ENCODE measurements at places on chromosomes 3 and 15.

DNA sequence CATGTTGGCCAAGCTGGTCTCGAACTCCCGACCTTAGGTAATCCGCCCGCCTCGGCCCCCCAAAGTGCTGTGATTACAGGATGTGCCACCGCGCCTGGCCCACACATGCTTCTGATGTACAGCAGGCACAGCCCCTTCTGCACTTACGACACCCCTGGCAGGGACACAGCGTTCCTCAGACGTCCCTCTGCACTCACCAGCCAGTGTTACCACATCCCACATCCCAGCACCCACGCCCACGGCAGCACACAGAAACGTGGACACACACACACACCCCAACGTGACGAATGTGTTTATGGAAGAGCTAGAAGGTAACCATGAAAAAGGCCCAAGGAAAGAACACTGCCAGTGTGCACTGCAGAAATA lies 576 bp upstream of the RPAP1 start:
- peaks cover 17% of the 10 kb centered on the region for H3K4me1 ChIP-seq
- no peaks in the 10 kb centered on the region for H3K27me3 ChIP-seq
- peak overlapping the region; percentile 72 for H3K27ac ChIP-seq
- DNase-seq = no peak

DNA sequence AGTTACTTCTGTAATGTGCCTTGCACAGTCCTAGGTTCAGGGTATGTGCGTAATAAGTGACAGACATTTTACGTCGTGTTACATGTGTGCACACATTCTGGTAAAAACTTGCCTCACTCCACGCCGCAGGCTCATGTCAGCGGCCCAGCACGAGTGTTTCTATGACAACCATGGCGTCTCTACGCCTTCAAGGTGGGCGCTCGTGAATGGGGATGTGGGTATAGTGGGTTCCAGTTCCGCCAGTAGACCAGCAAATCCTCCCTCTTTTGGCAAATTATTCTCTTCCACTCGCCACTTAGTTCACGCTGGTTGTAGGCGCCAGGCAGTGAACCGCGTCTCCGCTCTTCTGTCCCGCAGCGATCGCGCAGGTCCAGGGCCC lies 40.3 kb downstream of the CHST14 start:
- peak overlapping the region; percentile 65 for H3K4me3 ChIP-seq
- H3K27ac ChIP-seq = no peak overlapping the region
- peaks cover 3% of the 10 kb centered on the region for H3K4me1 ChIP-seq
- H3K36me3 ChIP-seq = no peaks in the 10 kb centered on the region

GRCh38 chr15:58409861-58410260 lies 21.9 kb upstream of the LIPC start:
- no peak for DNase-seq
- no peak overlapping the region for H3K4me3 ChIP-seq
- H3K27ac ChIP-seq = no peak overlapping the region
- no peaks in the 10 kb centered on the region for H3K4me1 ChIP-seq

GRCh38 chr3:157129803-157130466 lies 30.0 kb downstream of the CCNL1 start:
- H3K27me3 ChIP-seq = no peaks in the 10 kb centered on the region
- H3K4me1 ChIP-seq = peaks cover 38% of the 10 kb centered on the region
- H3K27ac ChIP-seq = peak overlapping the region; percentile 71

- H3K4me1 ChIP-seq = peaks cover 61% of the 10 kb centered on the region
- H3K27me3 ChIP-seq = no peaks in the 10 kb centered on the region
- DNase-seq = no peak
- H3K27ac ChIP-seq = peak overlapping the region; percentile 84
- no peak overlapping the region for H3K4me3 ChIP-seq
Measured at GRCh38 chr15:25733856-25734679, 129.1 kb downstream of the ATP10A start.

- no peaks in the 10 kb centered on the region for H3K36me3 ChIP-seq
- DNase-seq = no peak
- H3K4me3 ChIP-seq = no peak overlapping the region
- H3K27ac ChIP-seq = no peak overlapping the region
Measured at GRCh38 chr3:62367763-62368195, 5.6 kb downstream of the FEZF2 start.

- peak overlapping the region; percentile 84 for H3K27ac ChIP-seq
- no peaks in the 10 kb centered on the region for H3K36me3 ChIP-seq
- H3K27me3 ChIP-seq = no peaks in the 10 kb centered on the region
- peak overlapping the region; percentile 67 for H3K4me3 ChIP-seq
Measured at GRCh38 chr15:78810003-78810361, 1.3 kb downstream of the ADAMTS7 start.

DNA sequence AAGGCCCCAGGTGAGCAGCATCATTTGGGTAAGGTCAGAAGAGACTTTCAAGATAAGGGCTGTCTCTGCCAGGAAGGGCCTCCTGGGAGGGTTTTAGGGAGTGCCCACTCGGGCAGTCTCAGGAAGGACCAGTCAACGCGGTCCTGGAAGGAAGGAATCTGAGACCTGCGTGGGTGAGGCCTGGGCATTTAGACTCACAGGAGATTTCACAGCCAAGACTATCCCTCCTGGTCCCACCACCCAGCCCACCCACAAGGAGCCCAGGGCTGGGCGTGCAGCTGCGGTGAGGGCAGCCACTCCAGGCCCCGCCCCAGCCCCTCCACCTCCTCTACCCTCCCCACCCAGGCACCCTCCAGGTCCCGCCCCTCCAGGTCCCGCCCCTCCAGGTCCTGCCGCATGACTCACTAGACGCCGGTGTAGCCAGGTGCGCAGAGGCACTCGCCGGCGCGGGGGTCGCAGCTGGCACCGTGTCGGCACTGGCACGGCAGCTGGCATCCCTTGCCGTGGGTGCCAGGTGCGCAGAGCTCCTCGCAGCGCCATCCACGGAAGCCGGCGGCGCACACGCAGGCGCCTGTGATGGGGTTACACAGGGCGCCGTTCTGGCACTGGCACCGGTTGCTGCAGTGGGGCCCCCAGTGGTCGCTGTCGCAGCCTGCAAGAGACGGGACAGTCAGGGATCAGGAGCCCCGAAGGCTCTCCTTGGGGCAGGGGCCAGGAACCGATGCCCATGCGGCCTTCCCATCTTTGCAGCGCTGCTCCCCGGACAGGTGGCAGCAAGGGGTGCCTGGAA lies 112.7 kb downstream of the RAB11A start:
- no peak overlapping the region for H3K27ac ChIP-seq
- H3K4me3 ChIP-seq = peak overlapping the region; percentile 17
- peaks cover 59% of the 10 kb centered on the region for H3K27me3 ChIP-seq
- no peaks in the 10 kb centered on the region for H3K36me3 ChIP-seq
- no peak for DNase-seq

GRCh38 chr3:27632431-27633223 lies 89.5 kb downstream of the EOMES start:
- peaks cover 12% of the 10 kb centered on the region for H3K4me1 ChIP-seq
- peak overlapping the region; percentile 65 for H3K4me3 ChIP-seq

DNA sequence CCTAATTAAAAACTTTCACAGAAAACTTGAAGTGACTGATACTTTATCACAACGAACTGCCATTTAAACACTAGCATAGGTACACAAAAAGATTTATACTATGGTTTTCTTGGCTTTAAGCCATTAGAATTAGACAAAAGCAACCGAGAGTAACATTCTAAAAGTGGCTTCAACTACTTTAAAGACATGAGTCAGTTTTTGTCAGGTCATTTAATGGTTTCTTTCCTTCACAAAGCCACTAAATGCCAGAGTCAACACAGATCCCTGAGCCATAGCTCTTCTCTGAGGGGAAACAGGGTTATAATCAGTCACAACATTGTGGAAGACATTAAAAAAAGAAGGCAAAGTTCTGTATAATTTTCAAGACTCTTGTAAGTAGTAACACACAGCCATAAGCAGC lies 54.6 kb downstream of the CAPN3 start:
- H3K27me3 ChIP-seq = no peaks in the 10 kb centered on the region
- peaks cover 11% of the 10 kb centered on the region for H3K4me1 ChIP-seq
- no peak overlapping the region for H3K27ac ChIP-seq
- peaks cover 85% of the 10 kb centered on the region for H3K36me3 ChIP-seq
- no peak for DNase-seq

- no peaks in the 10 kb centered on the region for H3K36me3 ChIP-seq
- no peak overlapping the region for H3K4me3 ChIP-seq
- no peaks in the 10 kb centered on the region for H3K27me3 ChIP-seq
- no peak for DNase-seq
Measured at GRCh38 chr3:185741586-185741985, 83.3 kb downstream of the IGF2BP2 start.

GRCh38 chr3:172098698-172099494 lies 59.5 kb downstream of the FNDC3B start:
- no peak for DNase-seq
- H3K27ac ChIP-seq = no peak overlapping the region
- H3K36me3 ChIP-seq = no peaks in the 10 kb centered on the region
- no peaks in the 10 kb centered on the region for H3K27me3 ChIP-seq

DNA sequence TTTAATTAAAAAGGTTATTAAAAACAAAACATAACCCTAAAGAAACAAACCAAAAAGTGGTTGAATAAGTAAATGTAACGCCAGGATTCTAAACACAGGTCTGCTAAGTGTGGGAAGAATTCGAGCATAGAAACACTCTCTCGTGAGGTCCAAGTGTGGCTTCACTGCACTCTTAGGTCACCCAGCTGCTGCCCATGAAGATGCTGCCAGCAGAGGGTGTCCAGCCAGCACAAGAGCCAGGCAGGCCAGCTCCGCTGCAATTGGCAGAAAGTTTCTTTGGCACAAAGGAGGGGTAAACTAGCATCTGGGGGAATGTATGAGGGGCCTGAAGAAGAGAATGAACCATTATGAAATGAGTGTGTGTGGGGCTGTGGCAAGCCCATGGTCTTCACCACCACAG lies 215.7 kb upstream of the FEZF2 start:
- no peaks in the 10 kb centered on the region for H3K4me1 ChIP-seq
- H3K27ac ChIP-seq = no peak overlapping the region
- no peak overlapping the region for H3K4me3 ChIP-seq
- no peak for DNase-seq

- no peak overlapping the region for H3K4me3 ChIP-seq
- no peaks in the 10 kb centered on the region for H3K27me3 ChIP-seq
- no peak for DNase-seq
- no peaks in the 10 kb centered on the region for H3K36me3 ChIP-seq
Measured at GRCh38 chr15:78362716-78363380, 22.7 kb downstream of the CRABP1 start.

DNA sequence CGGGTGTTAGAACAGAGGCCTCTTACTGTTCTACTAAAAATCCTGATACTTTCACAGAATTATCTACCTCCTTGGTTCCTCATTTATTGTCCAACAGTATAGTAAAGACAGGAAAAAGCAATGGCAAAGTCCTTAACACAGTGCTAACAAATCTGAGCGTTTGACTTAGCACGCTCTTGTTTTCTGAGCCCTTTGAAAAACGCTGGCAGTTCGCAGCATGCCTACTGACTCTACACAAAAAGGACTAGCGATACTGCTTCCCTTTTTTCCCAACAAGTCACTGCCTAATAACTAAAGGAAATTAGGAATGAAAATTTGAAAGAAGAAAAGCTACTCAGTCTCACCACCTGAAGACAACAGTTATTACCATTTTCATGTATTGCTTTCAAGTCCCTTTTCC lies 34.8 kb upstream of the CEMIP start:
- H3K4me3 ChIP-seq = no peak overlapping the region
- peak overlapping the region; percentile 48 for H3K27ac ChIP-seq
- peaks cover 25% of the 10 kb centered on the region for H3K4me1 ChIP-seq
- H3K36me3 ChIP-seq = no peaks in the 10 kb centered on the region

GRCh38 chr3:129506231-129506742 lies 22.2 kb upstream of the RHO start:
- H3K27me3 ChIP-seq = no peaks in the 10 kb centered on the region
- DNase-seq = no peak
- H3K4me3 ChIP-seq = no peak overlapping the region
- peaks cover 10% of the 10 kb centered on the region for H3K4me1 ChIP-seq
